Colonic mucosa (tissue), 4 donors: ENCODE measurements at places on chromosomes 12 and 14.

DNA sequence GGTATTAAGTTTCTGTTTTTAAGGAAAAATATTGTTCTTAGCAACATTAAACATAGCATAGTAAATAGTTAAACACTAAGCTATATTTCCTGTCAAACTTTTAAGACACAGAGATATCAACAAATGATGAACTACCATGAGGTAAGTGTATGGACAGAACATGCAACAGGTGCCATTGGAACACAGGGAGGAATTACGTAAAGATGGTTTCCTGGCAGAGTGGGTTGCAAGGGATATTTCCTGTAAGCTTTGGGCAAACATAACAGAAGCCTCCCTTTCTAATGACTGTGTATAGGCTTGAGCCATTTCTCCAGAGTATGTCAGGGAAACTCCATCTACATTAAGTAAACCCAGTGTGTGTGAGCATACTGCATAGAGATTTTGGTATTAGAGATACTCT is 31.7 kb upstream of the HELB start:
- H3K36me3 ChIP-seq, result no peaks in the 10 kb centered on the region
- no peak overlapping the region for H3K27ac ChIP-seq
- DNase-seq, result no peak
- H3K4me1 ChIP-seq, result no peaks in the 10 kb centered on the region
- H3K27me3 ChIP-seq, result no peaks in the 10 kb centered on the region

- H3K4me1 ChIP-seq, result no peaks in the 10 kb centered on the region
- H3K4me3 ChIP-seq, result no peak overlapping the region
- H3K27me3 ChIP-seq, result no peaks in the 10 kb centered on the region
- peaks cover 2% of the 10 kb centered on the region for H3K36me3 ChIP-seq
- DNase-seq, result no peak
- no peak overlapping the region for H3K27ac ChIP-seq
Measured at GRCh38 chr12:92863251-92863650, 65.8 kb downstream of the EEA1 start.

DNA sequence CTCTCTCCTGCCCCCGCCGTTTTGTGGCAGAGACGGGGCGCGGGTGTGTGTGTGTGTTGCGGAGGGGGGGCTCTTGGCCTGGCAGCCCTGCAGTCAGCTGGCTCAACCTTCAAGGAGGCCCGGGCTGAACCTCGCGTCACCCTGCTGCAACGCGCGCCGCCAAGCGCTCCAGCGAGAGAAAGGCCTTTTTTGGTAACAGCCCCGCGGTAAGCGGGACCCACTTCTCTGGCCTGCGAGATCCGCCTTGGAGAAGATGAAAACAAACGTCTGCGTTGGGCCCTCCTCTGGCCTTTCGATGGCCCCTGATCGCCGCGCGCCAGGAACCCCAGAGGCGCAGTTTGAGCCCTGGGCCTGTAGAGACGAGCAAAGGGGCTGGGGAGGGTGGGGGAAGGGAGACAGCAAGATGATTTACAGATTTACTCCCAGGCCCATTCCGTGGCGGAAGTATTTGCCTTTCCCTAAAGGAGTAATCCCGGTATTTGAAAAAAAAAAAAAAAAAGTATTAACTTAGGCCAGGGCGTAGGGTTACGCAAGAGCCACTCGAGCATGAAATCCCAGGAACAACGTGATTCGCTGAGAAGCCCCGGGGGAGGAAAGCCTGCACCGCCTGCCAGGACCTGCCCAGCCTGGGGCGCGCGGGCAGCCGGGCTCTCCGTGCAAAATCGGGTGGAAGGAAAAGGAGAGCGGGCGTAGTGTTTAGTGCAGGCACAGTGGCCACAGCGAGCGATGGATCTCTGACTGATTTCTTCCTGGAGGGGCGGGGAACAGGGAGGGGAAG is 4.5 kb upstream of the IRF2BPL start:
- H3K4me1 ChIP-seq, result peaks cover 9% of the 10 kb centered on the region
- H3K36me3 ChIP-seq, result no peaks in the 10 kb centered on the region
- H3K27ac ChIP-seq, result peak overlapping the region; percentile 100
- H3K27me3 ChIP-seq, result no peaks in the 10 kb centered on the region
- peak; percentile 90 for DNase-seq

DNA sequence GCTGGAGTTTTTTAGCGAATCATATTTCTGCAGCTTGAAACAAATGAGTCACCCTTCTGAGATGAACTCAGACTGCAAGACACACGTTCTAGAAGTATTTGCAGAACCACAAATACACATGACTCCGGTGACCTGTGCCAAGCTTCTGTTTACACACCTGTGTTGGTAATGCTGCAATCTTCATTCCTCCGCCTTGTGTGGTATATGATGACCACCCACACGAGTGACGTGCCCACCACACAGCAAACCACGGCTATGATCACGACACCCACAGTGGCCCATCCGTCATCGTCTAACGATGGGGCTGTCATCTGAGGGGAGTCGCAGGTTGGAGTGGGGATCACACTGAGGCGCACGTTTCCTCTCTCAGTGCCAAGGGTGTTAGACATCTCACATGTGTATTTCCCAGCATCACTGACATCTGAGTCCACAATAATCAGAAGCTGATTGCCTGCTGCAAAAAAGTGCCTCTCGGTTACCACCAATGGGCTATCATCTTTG is 43.0 kb downstream of the LRIG3 start:
- H3K27me3 ChIP-seq, result no peaks in the 10 kb centered on the region
- no peak overlapping the region for H3K4me3 ChIP-seq
- H3K36me3 ChIP-seq, result peaks cover 40% of the 10 kb centered on the region

- H3K4me1 ChIP-seq, result no peaks in the 10 kb centered on the region
- H3K36me3 ChIP-seq, result no peaks in the 10 kb centered on the region
- H3K27me3 ChIP-seq, result no peaks in the 10 kb centered on the region
- no peak overlapping the region for H3K4me3 ChIP-seq
- no peak overlapping the region for H3K27ac ChIP-seq
- DNase-seq, result no peak
Measured at GRCh38 chr12:93107514-93108312, 178.6 kb upstream of the EEA1 start.
